Stimulated activated CD4-positive, alpha-beta T cell treated with anti-CD3 and anti-CD28 coated beads, Interleukin-2, amount 100 ng/mL, for 48 hours (primary cell): ENCODE measurements at places on chromosomes 1 and 21.

DNA sequence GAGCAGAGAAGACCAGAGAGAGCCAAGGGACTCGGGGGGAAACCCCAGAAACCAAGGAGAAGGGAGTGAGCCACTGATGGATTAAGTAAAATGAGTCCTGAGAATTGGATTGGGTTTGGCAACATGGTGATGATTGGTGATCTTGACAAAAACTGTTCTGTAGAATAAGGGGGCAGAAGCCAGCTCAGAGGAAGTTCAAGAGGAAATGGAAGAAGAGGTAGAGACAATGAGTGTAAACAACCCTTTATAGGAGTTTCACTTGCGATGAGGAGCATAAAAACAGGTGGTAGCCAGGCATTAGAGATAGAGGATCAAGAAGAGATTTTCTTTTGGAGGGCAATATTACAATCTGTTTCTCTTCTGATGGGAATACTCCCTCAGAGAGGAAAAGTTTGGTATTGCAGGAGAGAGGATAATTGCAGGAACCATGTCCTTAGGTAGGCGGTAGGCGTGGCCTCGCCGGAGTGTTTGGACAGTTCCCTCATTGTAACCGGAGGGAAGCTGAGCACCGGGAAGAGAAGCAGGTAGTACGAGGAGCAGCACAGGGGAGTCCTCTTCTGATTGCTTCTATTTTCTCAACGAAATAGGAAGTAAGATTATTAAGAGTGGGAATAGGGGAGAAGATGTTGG lies 68.4 kb upstream of the TENT5C start:
- DNase-seq = no peak

DNA sequence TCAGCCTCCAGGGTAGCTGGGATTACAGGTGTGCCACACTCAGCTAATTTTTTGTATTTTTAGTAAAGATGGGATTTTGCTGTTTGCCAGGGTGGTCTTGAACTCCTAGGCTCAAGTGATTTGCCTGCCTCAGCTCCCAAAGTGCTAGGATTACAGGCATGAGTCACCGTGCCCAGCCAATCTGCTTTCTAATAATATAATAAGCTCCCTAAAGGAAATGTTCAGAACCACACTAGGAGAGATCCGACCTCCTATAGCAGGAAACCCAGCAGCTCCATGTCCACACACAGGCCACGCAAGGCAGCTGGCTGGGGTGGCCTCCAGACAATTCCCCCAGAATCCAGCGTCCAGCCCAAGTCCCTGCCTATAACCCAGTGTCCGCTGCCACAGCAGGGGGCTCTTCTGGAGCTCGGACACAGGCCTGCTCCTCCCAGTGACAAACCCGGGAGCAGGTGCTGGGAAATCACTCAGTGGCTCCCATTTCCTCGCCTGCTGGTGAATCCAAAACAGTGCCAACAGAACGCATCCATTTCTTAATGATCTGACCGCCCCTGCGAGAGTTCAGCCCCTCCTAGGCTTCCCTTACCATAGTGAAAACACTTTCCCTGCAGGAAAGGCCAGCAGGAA lies 7.5 kb downstream of the RIPK4 start:
- DNase-seq = no peak

GRCh38 chr1:241658081-241658793 lies 6.2 kb downstream of the WDR64 start:
- no peak for DNase-seq

DNA sequence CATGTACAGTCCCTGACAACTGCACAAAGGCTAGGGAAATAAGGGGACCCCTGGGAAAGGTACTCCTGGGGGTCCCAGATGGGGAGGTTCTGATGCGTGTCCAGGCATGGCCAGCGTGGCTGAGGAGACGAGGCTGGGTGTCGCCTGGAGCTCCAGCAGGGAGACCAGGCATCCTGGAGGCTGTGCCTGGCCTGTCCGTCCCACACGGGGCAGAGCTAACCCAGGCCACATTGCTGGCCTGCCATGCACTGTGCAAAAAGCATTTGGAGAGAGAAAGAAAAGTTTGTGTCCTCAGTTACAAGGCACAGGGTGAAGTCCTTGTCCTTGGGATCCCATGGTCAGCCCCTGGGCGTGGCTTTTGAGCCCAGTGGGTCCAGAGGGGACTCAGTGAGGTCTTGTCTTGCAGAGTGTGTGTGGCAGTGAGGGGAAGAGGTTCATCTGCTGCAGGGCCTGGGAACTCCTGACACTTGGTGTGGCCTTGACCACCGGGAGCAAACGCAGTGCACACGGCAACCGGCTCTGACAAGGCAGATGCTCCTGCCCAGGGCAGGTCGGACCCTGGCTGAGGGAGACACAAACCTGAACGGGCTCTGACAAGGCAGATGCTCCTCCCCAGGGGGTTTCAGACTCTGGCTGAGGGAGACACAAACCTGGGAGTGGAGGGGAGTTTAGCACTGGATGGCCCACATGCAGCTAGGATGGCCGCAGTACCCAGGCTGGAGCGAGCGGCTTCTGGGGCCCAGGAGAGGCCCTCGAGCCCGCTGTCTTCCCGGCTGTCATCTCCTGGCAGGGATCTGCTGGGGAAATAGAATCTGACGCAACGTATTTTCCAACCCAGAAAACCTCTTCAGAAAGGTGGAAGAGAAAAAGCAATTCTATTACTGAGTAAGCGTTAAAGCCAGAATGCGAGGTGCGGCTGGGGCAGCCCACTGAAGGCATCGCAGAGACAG lies 37.3 kb upstream of the COL18A1 start:
- no peak for DNase-seq

- DNase-seq = no peak
Observed at GRCh38 chr1:214213136-214213535, 67.8 kb upstream of the SMYD2 start.

- no peak for DNase-seq
Observed at GRCh38 chr1:90717665-90718410, 736 bp upstream of the BARHL2 start.

- DNase-seq = no peak
Observed at GRCh38 chr1:76657623-76658022, 209.7 kb upstream of the ST6GALNAC5 start.

- no peak for DNase-seq
Observed at GRCh38 chr1:7121622-7121988, 336.4 kb downstream of the CAMTA1 start.

GRCh38 chr1:233242827-233243483 lies 52.6 kb downstream of the PCNX2 start:
- no peak for DNase-seq

- no peak for DNase-seq
Observed at GRCh38 chr1:113747376-113747775, 11.9 kb downstream of the PHTF1 start.

DNA sequence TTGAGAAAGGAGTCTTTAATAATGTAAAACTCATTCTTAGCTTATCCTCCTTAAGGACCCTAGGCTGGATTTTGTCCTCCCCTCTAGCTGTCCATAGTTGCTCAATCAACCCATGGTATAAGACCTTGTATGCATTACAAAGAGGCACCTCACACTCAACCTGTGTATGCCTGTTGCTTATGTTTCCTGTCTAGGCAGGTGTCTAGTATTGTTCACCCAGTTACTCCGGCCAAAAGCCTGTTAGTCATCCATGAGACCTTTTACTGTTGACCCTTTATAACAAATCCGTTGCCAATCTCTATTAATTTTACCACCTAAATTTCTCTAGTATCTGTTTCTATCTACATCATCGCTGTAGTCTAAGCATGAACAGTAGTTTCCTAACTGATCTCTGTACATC lies 3.7 kb downstream of the LYPLAL1 start:
- DNase-seq = no peak

DNA sequence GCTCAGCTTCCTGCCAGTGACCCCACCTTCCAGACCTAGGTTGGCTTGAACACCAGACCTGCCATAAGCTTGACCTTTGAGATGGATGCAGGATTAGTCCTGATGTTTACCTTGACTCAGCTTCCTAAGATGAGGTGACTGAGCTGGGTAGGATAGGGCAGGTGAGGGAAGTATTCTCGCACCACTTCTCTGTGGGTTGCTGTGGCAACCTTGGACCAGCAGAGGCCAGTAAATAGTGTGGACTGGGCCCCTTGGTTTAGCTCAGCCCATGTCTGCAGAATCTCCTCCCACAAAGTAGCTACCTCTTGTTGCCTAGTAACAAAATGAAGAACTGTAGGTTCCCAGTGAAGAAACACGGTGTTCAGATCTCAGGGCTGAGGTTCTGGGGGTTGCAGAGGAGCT lies 8.4 kb downstream of the RPS6KA1 start:
- no peak for DNase-seq

DNA sequence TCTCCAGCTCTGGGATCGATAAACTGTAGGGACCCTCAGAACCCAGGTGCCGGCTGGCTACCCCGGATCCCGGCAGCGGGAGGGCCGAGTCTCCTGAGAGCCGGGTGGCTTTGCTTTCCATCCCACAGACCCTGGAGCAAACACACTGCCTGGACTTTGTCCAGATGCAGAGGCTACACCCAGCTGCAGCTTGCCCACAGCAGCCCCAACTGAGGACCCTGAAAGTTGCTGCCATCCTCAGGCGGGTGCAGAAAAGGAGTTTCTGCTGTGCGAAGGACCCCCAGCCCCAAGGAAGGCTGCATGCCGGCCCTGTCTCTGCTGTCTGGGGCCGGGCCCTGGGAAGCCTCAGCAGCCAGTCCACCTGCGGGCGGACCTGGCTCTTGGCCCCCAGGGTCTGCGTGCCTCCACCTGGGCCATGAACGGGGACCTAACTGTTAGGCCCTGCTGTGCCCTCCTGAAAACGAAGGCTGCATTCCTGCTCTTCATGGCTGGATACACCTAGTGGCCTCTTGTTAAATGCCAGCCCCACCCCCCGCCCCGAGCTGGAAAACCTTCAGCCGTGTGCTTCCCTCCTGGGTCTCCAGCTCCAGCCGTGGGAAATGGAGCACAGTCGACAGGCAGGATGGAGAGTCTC lies 97.5 kb upstream of the ARHGEF16 start:
- DNase-seq = no peak

- no peak for DNase-seq
Observed at GRCh38 chr1:212612041-212612961, 3.7 kb downstream of the ATF3 start.

- DNase-seq = no peak
Observed at GRCh38 chr1:241507189-241507863, 12.2 kb downstream of the FH start.

- no peak for DNase-seq
Observed at GRCh38 chr1:228921481-228921880, 186.2 kb downstream of the RHOU start.

GRCh38 chr1:1763657-1764621 lies 14.3 kb downstream of the NADK start:
- DNase-seq = no peak

DNA sequence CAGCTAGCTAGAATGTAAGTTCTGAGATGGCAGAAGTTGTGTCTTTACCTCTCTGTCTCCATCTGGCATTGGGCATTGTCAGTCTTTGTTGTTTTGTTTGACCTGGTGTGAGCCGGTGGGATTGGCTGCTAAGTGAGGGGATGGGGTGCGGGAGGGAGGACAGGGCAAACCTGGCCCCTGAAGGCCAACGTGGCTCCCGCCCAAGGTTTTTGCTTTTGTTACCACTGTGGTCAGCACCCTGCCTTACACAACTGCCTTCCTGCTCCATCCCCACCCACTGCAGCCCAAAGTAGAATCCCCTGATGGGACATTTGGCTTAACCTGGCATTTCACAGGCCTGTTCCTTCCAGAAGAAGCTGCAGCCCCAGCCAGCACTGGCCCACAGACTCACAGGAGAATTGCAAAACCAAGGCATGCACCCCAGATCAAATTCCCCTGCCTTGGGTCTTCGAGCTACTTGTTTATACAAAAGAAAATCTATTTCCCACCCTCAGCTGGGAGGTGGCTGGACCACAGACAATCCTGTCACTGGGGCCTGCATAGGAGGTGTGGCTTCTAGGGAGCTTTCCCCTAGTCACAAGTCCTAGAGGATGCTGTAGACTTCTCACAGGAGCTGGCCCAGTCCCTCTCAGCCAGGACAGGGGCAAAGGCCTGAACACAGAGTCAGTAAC lies 147.5 kb downstream of the TRABD2B start:
- no peak for DNase-seq

DNA sequence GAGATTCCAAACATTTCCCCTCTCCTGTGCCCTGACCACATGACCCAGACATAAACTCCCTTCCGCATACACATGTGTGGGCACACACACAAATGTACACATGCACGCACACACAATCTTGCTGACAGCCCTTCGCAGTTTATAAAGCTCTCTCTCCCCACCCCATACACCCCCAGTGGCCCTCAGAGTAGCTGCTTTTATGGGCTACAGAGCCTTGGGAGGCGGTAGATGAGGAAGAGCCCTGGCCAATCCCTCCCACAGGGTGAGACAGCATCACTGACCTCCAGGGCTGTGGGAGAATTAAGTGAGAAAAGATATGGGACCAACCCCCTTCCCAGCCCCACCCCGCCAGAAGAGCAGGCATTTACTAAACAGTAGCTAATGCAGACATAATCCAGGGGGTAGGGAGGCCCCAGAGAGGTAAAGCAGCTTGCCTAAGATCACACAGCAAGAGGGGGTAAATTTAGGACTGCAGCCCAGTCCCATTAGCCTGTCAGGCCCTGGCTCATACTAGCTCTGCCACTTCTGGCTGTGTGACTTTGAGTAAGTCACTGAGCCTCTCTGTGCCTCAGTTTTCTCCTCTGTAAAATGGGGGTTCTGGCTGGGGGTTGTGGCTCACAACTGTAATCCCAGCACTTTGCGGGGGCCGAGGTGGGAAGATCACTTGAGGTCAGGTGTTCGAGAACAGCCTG lies 5.1 kb downstream of the SDC3 start:
- no peak for DNase-seq

- DNase-seq = peak; percentile 58
Observed at GRCh38 chr1:153422450-153423068, 6.2 kb downstream of the S100A7A start.

DNA sequence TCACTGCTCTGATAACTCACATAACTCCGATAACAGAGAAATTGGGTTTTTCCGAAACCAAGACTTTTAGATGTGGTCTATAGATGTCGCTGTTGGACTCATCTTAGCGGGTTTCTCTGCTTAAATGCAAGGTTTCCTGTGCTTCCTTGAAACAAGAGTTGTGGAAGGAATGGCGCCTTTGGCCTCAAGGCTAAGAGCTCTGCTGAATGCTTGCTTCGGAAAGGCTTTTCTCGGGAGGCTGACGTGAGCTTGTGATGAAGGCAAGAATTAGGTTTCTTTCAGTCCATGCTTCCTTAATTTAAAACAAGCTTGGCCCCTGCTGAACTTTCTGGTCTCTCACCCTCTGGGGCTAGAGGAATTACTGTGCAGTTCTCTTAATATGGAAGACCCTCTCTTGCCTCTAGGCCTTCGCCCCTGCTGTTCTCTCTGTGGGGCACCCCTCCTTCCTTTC lies 113.5 kb downstream of the MAP3K21 start:
- DNase-seq = no peak

- no peak for DNase-seq
Observed at GRCh38 chr1:158454537-158454936, 7.1 kb upstream of the OR10K1 start.

GRCh38 chr1:215672482-215672881 lies 105.4 kb downstream of the KCTD3 start:
- no peak for DNase-seq
